Activated CD8-positive, alpha-beta T cell treated with anti-CD3 and anti-CD28 coated beads for 36 hours (primary cell): ENCODE measurements at places on chromosomes 16 and 17. TPM values are rescaled to one million over a fixed set of nuclear protein-coding genes. Genes with fewer than 3 reads are reported as not detected.

GRCh38 chr16:55294931-55295342, 29.1 kb upstream of the IRX6 start:
- no peaks in the 10 kb centered on the region for H3K36me3 ChIP-seq
- DNase-seq, result no peak
- H3K4me1 ChIP-seq, result no peaks in the 10 kb centered on the region
- no peak overlapping the region for H3K27ac ChIP-seq
- no peak overlapping the region for H3K4me3 ChIP-seq
- peaks cover 10% of the 10 kb centered on the region for H3K27me3 ChIP-seq

DNA sequence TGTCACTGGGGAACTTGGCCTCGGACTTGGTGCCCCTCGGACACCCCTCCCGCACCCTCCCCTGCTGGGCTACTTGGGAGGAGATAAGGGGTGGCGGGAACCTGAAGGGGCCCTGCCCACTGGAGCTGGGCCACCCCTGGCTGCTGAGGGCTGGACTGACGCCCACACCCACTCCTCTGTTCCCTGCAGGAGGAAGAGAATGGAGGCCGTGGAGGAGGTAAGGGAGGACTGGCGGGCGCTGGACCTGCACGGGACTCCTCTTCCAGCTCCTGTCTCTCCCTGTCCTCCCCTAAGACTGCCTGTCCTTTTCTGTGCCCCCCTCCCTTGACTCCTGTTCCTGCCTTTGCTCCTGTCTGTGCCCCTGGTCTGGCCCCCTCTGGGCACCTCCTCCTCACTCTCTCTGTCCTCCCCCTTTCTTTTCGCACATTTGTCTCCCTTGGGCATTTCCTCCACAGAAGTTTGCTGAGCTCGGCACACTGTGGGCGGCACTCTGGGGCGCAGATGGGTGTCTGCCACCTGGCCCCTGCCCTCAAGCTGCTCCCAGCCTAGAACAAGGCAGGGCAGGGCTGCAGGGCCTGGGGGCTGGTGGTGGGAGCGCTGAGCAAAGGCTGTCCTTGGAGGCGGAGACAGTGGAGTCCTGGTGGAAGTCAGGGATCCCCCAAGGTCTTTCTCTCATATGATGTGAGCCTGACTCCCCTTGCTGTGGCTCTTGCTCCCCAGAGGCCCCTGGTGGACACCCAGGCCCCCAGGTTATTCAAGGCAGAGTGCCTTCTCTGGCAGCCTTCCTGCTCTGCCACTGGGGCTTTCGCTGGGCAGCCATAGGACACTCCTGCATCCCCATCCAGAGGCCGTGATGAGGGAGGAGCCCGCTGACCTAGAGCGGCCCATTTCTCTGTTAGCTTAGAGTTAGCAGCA, 32.7 kb downstream of the ARHGAP23 start:
- H3K36me3 ChIP-seq, result no peaks in the 10 kb centered on the region

DNA sequence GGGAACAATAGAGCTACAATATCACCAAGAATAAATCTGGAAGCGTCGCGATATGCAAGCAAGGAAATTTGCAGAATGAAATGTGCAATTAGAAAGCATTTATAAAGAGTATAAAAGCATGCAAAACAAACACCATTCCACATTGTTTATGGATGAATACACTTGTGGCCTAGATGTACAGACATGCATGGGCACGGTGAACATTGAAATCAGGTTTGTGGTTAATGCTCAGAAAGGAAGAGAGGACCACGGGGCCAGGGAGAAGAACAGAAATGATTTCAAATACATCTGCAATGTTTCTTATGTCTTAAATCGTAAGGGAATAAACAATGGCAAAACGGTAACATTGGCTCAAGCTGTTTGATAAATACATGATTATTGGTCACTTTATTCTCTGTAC, 235.9 kb downstream of the FOXL1 start:
- peaks cover 7% of the 10 kb centered on the region for H3K27me3 ChIP-seq
- no peak overlapping the region for H3K4me3 ChIP-seq
- H3K4me1 ChIP-seq, result no peaks in the 10 kb centered on the region
- no peak for DNase-seq
- H3K36me3 ChIP-seq, result no peaks in the 10 kb centered on the region
- no peak overlapping the region for H3K27ac ChIP-seq

Gene RND2
- total RNA-seq, result not detected

Gene ARHGAP23
- 0.47 TPM for total RNA-seq
